ENCODE measurements at places on chromosomes 2 and 18. TPM values are rescaled to one million over a fixed set of nuclear protein-coding genes. Genes with fewer than 3 reads are reported as not detected.

Gene POLR1A
- 30.0 TPM for total RNA-seq

Gene CUL3
- total RNA-seq, result 83.4 TPM

Gene HOXD3
- total RNA-seq, result 0.15 TPM

Gene RNU2-63P
- total RNA-seq, result not detected

Gene CCDC74B
- total RNA-seq, result 6.1 TPM

Gene CHCHD5
- 86.0 TPM for total RNA-seq

Gene C2orf68
- 16.8 TPM for total RNA-seq

Gene COQ10B
- total RNA-seq, result 23.4 TPM

Gene PFN4
- total RNA-seq, result 1.1 TPM

Gene CXCR1
- not detected for total RNA-seq

Gene SCN9A
- 6.3 TPM for total RNA-seq

Gene PCARE
- not detected for total RNA-seq

Gene RTTN
- total RNA-seq, result 7.2 TPM

Gene LRRTM1
- not detected for total RNA-seq

Gene YES1
- 31.6 TPM for total RNA-seq

Gene ITGB6
- total RNA-seq, result 0.89 TPM

Gene CD8B2
- not detected for total RNA-seq

Gene TEX44
- not detected for total RNA-seq

Gene NT5C1B
- not detected for total RNA-seq

Gene IL18R1
- total RNA-seq, result 0.99 TPM

Gene FOXD4L1
- total RNA-seq, result 0.31 TPM

Gene NEU4
- 0.18 TPM for total RNA-seq

Gene ARID5A
- total RNA-seq, result 10.0 TPM

Gene SERPINE2
- total RNA-seq, result 241 TPM

Gene PDIA6
- total RNA-seq, result 363 TPM

Gene CNTNAP5
- total RNA-seq, result not detected

Gene UGT1A3
- not detected for total RNA-seq

Gene INPP5D
- total RNA-seq, result 0.69 TPM

Gene SLC8A1
- total RNA-seq, result 0.71 TPM

Gene CDH19
- 2.1 TPM for total RNA-seq

Gene SANBR
- 15.5 TPM for total RNA-seq

Gene TLX2
- 0.30 TPM for total RNA-seq

Gene SH3RF3
- 0.40 TPM for total RNA-seq

Gene RAB27B
- total RNA-seq, result 20.5 TPM

Gene VRK2
- total RNA-seq, result 29.8 TPM

Gene SCLY
- 26.1 TPM for total RNA-seq

Gene COL4A4
- total RNA-seq, result 1.9 TPM

Gene POU3F3
- total RNA-seq, result not detected

Gene CGREF1
- total RNA-seq, result 7.9 TPM

Gene ASAP2
- total RNA-seq, result 39.9 TPM

Gene ACMSD
- not detected for total RNA-seq

Gene PARD6G
- total RNA-seq, result 1.8 TPM

Gene RGPD3
- 0.13 TPM for total RNA-seq

Gene PSMA8
- total RNA-seq, result not detected

Gene CAPN14
- 0.05 TPM for total RNA-seq

Gene IL1RN
- 0.43 TPM for total RNA-seq

Gene ABCB11
- total RNA-seq, result 0.02 TPM

Gene CYS1
- 1.4 TPM for total RNA-seq

Gene FBXO36
- 1.1 TPM for total RNA-seq

Gene SMARCAL1
- total RNA-seq, result 13.5 TPM

Gene DPYSL5
- total RNA-seq, result 3.8 TPM

Gene FSIP2
- total RNA-seq, result not detected

Gene RNF138
- 11.6 TPM for total RNA-seq

Gene SFTPB
- 0.23 TPM for total RNA-seq

Gene SLC9A4
- not detected for total RNA-seq

Gene FSHR
- total RNA-seq, result not detected

Gene SERPINB3
- 0.11 TPM for total RNA-seq
